ENCODE measurements at places on chromosomes 1 and 21.

DNA sequence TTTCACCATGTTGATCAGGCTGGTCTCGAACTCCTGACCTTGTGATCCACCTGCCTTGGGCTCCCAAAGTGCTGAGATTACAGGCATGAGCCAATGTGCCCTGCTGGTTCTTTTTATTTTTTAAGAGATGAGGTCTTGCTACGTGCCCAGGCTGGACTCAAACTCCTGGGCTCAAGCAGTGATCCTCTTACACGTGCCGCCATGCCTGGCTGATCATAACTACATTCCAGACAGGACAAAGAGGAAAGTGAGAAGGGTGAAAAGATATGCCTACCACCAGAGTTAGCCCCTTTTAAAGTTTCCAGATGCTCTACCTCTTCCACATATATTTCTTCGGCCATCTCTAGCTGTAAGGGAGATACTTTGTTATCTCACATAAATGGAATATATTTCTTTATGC lies 79.7 kb upstream of the SOX13 start:
- no peak for DNase-seq

- DNase-seq, result no peak
Measured at GRCh38 chr1:198948895-198949659, 310.2 kb downstream of the PTPRC start.

DNA sequence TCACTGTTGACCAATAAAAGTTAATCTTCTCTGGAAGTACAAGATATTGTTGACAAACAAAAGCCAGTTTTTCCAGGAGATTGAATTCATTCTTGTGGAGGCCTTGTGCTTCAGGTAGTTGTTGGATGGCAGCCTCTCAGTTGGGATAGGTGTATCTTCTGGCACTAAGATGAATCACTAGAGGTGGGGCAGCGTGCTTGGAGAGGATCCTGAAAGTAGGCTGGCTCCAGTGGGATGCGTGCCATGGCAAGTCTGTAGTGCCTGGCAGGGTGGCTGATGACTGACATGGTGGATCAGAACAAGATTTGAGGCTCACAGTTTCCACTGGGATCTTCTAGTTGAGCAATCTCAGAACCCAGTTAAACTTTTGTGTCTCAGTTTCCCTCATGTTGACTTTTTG lies 2.4 kb downstream of the VPS13D start:
- DNase-seq, result no peak

DNA sequence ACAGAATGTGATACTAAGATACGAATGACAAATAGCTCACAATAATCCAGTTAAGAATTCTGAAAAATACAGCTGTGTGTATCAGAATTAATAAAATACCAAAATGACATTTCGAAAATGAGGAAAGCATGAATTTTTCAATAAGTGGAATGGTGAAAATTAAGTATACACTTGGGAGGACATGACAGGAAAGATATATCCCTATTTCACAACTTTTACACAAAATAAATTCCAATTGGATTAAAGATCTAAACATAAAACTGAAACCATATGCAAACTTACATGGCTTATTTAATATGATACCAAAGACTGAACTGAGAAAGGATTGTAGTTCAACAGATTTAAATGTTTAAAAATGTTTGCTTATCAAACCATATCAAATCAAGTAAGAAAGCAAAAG lies 510.4 kb upstream of the ADAMTS5 start:
- no peak for DNase-seq

- DNase-seq, result no peak
Measured at GRCh38 chr1:186479162-186479561, 18.2 kb upstream of the PDC start.

- peak; percentile 42 for DNase-seq
Measured at GRCh38 chr1:159170639-159171038, 776 bp upstream of the CADM3 start.

GRCh38 chr1:12572522-12572921 lies 45.5 kb downstream of the DHRS3 start:
- peak; percentile 31 for DNase-seq
